ENCODE measurements at places on chromosomes 12 and 14.

- no peak for DNase-seq
Measured at GRCh38 chr12:30585877-30586276, 109.8 kb downstream of the IPO8 start.

GRCh38 chr12:52371716-52372115, 4.4 kb upstream of the KRT85 start:
- no peak for DNase-seq

DNA sequence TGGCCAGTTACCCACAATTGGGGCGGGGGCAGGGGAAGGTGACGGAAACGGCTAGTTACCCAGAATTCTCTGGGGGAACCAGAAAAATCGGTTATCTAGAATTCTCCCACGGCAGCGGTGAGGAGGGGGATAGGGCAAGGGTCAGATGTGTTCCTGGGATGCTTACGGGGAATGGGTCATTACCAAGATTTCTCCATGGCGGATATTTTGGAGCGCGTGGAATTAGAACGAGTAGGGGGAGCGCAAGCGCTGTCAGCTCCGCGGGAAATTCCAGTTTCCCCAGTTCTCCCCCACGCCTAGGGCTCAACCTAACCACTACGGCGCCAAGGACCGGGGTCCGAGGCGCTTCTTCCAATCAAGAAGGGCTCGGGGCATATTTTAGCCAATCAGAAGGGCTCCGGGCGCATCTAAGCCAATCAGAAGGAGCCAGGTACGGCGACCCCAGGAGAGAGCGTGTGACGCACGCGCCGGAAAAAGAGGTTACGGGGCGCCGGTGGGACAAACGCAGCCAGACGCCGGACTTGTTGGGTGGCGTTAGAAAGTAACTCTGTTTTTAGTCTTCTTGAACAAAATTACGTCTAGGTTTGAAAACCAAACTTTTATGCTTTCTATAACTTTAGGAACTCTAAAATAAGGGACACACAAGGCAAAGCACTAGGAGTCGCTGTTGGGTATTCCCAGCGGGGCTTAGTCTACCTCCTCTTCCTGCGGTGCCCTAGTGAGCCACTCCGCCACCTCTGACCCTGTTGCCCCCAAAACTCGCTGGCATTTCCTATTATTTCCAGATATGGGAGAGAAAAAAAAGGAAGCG, at the start of gene PAN2:
Gene PAN2 (minus strand): TSS at position 322 of the 811 bp plus-strand sequence. CDS start 906 bp downstream, outside the sequence.
- DNase-seq: peak; percentile 90

DNA sequence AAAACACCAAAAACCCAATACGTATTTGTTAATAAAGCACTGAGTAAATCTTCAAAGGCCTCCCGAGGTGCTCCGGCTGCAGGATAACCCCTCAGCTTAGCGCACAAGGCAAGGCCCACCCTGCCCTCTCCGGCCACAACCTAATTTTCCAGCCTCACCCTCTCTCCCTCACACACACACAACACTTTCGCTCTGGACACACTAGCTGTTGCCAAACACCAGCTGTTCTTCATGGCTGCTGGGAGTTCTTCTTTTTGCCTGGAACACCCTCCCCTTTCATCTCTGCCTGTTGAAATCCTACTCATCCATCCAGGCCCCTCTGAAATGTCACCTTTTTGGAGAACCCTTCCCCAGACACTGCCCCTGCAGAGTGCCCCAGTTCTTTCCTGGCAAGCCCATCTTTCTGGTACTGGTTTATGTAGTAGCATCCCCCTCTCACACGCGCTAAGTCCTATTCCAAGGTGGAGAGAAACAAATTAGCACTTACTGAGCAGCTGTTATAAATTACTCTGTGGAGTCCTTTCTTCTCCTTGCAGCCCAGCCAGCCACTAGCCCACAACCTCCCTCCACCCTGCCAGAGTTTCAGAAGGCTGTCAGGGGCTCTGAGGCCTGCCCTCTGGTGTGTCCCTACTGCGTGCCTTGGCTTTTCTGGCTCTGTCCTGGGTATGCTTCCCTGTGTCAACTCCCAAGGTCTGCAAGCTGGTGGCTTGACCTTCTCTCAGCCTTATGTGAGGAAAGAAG, 805 bp upstream of the CRACR2A start:
- no peak for DNase-seq

GRCh38 chr12:57604454-57604991, at the start of gene DTX3:
TSS of gene DTX3 (plus strand) at chr12:57604824. CDS start at chr12:57606518, 1,694 bp downstream.
- DNase-seq: no peak

- no peak for DNase-seq
Measured at GRCh38 chr12:106632797-106633450, 50.1 kb downstream of the RFX4 start.

Data from AG04450 (cell line).